Fibroblast of skin of scalp (primary cell): ENCODE measurements at places on chromosomes 7 and 10.
A peak's percentile ranks its signal among the peaks of the same experiment; 100 is the strongest.

DNA sequence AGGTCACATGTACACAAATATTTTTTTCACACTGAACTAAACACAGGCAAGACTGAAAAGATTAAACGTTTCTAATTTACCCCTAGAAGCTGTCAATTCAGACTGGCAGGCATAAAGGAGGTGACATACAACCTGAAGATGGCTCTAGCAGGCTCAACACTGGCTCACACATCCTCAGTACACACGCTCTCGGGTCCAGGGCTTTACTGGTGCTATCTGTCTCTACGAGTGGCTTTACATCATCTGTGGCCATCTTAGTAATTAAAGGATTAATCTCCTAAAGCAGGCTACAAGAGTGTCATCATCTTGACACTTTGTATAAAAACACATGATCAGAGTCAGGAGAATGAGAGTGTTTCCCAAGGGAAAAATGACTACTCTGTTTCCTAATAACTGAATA is 57.3 kb downstream of the COPG2 start:
- no peak for DNase-seq

GRCh38 chr7:23338439-23338838 is 39.3 kb downstream of the MALSU1 start:
- DNase-seq = no peak

DNA sequence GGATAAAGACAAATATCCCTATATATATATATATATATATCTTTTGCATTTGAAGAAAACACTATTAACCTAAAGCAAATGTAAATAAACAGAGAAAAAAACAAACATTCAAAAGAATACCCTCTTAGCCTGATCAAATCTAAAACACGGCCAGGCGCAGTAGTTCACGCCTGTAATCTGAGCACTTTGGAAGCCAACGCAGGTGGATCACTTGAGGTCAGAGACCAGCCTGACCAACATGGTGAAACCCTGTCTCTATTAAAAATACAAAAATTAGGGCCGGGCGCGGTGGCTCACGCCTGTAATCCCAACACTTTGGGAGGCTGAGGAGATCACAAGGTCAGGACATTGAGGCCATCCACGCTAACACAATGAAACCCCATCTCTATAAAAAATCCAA is 9.2 kb downstream of the ANXA7 start:
- DNase-seq = no peak

- DNase-seq = peak; percentile 7
Measured at GRCh38 chr10:20760460-20760859, 136.7 kb downstream of the NEBL start.

GRCh38 chr10:8758029-8758428 is 703.5 kb downstream of the GATA3 start:
- DNase-seq = no peak

GRCh38 chr7:140541513-140542227 is 62.4 kb upstream of the MKRN1 start:
- DNase-seq = peak; percentile 98

DNA sequence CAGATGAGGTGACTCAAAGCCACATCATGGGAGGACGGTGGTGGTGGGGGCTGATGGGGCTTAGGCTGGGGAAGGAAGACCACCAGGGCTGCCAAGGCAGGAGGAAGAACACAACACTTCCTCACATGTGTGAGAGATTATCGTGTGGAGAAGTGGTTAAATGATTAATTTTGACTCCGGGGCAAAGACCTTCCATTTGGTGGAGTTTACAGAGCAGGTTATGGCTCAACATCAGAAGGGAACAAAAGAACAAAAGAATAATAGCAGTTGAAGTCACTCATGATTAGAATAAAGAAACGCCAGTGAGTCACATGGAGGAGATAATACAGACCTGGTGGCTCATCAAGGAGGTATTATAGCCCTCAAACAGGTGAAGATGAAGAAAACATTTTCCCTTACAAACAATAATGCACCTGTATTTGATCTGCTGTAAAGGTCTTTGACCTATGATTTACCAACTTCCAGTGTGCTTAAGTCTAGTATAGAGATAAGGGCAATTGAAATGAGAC is 170.1 kb downstream of the PKD1L1 start:
- DNase-seq = no peak

DNA sequence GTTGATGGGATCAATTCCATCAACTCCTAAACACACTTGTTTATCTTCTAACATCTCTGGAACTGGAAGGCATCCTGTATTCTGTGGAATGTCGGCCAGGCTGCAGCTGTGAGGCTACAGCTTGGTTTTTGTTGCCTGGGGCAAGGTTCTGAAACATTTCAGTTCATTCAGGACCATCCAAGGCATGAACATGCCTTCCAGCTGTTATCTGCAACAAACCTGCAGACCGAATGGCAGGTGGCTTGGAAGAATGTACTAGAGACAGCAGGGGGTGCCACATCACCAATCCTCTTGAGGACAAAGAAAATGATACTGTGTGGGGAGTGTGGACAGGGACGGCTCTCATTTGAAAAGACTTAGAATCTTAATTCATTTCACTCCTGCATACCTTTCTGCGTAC is 12.4 kb downstream of the PAPOLB start:
- no peak for DNase-seq

DNA sequence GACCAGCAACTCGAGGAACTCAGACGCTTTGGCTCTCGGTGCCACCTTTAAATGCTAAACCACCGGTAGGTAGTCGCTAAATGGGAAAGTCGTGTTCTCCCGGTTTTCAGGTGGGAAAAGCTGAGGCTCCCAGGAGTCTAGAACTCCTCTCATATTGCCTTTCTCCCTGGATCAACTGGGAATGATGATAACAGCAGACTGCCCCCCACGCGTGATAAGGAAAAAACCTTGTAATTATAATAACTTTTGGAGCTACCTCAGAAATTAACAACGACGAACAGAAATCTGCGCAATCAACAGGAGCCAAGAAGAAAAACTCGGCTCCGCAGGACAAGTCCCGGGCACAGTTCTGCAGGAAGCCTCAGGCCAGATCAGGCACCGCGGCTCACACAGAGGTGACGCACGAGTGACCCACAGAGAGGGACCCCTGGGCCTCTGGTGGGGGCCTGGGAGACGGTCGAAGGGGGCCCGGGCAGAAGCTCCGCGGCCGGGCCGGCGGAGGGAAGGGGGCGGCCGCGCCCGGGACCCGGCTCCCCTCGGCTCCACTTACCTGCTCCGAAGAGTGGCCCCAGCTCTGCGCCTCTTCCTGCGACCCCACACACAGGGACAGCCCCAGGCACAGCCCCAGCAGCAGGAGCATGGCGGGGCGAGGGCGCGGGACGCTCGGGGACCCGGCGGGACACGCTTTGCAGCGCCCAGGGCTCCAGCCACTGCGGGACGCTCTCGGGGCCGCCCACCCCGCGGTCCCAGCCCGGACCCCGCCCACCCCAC is at the start of gene ITIH5:
TSS of gene ITIH5 (minus strand) at position 714 of the 771 bp plus-strand sequence. CDS start at position 640, 74 bp downstream.
- DNase-seq = no peak

DNA sequence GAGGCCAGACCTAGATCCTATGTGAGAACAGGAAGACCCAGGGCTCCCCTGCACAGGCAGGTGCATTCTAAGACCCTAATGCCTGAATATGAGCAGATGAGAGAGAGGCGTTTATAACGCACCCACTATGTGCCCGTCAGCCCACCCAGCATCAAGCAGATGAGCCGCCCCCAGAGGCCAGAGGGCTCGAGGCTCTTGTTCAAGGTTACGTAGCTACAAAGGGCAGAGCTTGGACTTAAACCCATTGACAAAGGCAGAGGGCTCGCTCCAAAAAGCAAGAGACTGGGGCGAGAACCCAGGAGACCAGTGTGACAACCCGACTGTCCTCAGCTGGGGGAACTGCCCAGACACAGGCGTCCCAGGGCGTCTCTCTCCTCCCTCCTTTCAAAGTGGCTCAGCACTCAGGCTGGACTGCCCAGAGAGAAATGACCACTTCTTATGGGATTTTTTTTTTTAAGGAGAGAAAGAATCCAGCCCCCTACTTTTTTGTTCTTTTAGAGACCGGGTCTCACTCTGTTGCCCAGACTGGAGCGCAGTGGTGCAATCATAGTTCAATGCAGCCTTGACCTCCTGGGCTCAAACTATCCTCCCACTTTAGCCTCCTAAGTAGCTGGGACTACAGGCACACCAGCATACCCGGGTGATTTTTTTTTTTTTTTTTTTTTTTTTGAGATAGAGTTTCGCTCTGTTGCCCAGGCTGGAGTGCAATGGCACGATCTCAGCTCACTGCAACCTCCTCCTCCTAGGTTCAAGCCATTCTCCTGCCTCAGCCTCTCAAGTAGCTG is 40.1 kb downstream of the TNRC18 start:
- no peak for DNase-seq

GRCh38 chr7:70586822-70587221 is 545.1 kb upstream of the GALNT17 start:
- DNase-seq = peak; percentile 88

DNA sequence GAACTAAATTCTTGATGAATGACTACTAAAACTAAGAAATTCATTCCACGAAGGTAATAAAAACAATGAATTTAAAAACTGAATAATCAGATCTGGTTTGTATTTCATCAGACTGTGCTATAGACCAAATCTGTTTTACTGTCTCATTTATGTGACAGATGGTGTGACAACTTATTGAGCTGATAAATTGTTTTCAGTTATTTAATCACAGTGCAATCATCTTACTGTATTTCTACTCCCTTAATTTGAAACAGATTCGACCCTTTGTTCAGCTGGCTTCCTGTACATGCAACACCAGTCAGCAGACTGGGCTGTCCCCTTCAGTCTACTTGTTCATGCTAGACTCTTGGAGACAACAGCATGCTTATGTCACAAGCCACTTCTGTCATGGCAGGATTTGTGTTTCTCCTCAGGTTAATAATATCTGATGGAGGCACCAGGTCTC is 150.9 kb downstream of the MBL2 start:
- DNase-seq = peak; percentile 71

DNA sequence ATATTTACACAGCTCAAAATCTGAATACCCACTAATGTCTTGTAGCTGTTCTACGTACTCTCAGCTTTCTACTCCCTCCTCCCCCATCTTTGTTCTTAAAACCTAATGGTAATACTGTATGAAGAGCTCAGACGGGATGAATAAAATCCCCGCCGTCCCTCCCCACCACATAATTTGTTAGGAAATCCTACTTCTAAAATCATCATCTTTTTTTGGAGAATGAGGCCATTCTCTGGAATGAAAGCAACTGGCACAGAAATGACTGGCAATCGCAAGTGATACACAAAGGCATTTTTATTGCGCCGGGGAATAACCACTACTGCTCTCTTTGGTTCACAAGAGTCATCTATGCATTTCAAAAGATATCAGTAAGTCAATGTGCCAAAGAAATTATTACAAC is 27.3 kb downstream of the SLC35B4 start:
- no peak for DNase-seq

DNA sequence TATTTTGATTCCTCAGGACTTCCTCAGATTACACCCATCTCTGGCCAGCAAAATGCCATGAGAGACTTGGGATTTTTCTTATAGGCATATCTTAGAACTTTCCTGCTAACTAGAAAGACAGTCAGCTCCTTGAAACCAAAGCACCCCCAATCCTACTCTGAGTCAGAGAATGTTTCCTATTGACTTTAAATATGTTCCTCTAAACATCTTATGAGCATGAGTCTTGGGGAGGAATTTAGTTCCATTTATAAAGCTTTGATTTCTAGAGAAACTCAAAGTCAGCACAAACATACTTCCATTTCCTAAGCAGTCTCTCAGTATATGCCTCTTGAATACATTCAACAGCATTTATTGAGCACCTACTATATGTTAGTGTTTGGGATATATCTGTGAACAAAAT is 128.5 kb downstream of the INHBA start:
- DNase-seq = peak; percentile 63

DNA sequence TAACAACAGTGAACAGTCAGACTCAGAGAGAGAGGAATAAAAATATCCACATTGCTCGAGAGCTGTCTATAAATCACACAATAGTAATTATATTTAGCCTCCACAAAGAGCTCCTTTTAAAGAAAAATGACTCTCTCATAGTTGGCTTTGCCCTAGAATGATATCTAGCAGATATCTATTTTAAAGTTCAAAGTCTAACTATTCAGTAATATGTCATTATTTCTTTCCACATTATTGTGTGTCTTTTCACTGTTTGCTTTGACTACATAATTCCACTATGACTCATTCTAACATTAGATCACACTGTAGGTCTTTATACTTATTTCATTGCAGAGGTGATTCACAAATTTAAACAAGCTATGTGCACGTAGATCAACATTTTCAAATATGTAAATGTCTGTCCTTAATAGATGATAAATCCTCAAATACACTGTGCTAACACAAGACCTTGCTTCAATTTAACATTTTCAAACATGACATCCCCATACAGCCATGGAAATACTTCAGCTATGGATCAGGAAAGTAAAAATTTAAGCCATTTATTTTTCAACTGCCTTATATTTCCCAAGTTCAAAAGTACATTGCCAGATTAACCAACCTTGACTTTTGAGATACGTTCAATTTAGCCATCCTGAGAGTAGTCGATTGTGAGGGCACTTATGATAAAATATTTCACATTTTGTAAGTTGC is 99.9 kb upstream of the AKR1E2 start:
- peak; percentile 83 for DNase-seq

- DNase-seq = peak; percentile 44
Measured at GRCh38 chr10:57338823-57339558, 928.7 kb downstream of the IPMK start.

DNA sequence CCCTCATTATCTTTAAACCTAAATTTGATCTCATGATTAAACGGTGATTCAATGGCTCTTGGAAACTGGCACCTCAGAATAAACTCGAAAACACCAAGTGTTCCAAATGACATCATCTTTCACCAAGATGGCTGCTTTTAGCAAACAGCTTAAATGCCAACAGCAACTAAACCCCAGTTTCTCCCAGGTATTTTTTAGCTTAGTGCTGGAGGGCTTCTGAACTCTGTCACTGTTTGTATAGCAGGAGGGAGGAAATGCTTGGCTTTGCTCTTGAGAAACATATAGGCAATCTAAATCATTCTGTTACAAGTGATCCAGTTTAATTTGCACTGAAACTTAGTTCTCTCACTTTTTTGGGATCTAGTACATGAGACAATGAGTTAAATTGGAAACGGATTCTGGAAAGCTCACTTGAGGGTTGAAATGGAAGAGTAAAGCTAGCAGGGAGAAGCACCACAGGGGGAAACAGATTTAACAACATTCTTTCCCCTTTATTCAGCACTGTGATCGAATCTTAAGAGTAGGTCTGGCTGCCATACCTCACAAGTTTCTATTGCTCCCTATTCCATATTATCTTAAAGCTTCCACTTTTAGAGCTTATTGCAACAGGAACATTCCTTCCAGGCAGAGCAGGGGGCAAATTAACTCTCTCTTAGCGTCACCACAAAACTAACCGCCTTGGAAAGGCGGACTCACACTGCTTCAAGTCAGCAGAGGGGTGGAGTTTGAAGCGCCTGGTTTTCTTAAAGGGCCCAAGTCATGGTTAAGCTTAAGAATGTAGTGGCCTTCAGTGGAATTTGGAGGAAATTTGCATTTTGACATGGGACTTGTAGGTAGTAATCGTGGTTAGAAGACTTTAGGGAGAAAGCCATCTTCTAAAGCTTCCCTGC is 1.8 kb upstream of the CCDC6 start:
- DNase-seq = peak; percentile 95

- no peak for DNase-seq
Measured at GRCh38 chr7:154610903-154611302, 392.0 kb downstream of the PAXIP1 start.

GRCh38 chr10:88893611-88894010 is 13.6 kb downstream of the STAMBPL1 start:
- peak; percentile 29 for DNase-seq
